ENCODE measurements at places on chromosomes 1 and 21.

DNA sequence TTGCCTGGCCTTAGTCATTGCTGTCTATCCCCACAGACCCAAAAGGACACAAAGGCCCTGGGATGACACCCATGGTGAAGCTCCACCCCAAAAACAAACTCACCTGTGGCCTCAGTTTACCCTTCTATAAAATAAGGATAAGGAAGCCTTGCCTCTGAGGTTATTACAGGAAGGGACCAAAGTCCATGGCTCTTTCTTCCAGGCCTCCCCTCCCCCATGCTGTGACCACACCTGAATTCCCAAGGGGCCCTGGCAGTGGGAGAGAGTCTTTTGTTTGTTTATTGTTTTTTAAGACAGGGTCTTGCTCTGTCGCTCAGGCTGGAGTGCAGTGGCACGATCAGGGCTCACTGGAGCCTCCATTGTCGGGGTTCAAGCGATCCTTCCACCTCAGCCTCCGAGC is 10.5 kb upstream of the TNFRSF25 start:
- DNase-seq: no peak

GRCh38 chr21:38120984-38121855 is 135.6 kb upstream of the KCNJ15 start:
- no peak for DNase-seq

DNA sequence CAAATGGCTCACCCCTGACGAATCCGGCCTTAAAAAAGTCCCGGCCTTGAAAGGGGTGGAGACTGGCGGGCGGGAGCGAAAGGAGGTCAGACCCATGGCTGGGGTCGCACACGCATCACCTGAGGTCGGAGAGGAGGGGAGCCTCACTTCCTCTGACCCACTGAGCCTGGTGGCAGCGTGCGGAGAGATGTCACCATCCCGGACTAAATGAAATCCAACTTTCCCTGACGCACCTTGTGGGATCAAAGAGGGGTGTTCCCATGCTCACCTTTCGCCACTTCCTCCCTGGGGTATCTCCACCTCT is 709 bp upstream of the SLC41A1 start:
- no peak for DNase-seq

DNA sequence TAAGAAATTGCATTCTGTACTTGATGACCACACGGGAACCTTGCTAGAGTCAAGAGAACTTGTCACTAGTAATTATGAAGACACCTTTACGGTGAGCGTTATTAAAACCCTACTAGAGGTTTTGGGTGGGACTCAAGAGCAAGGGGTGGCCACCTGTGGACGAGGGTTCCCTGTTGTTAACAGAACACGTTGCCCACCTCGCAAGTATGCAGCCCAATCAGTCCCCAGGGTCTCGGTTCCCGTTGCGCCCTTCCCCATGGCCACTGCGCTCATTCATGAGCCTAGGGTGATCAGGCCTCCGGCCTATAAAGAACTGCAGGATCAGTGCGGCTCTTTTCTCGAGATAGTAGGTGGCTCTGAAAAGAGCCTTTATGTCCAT is 30.2 kb upstream of the RNF187 start:
- no peak for DNase-seq
